ENCODE measurements at places on chromosomes 5 and 9.

- DNase-seq = no peak
These were observed 26.7 kb downstream of the PWWP2A start for GRCh38 chr5:160092514-160092913.

DNA sequence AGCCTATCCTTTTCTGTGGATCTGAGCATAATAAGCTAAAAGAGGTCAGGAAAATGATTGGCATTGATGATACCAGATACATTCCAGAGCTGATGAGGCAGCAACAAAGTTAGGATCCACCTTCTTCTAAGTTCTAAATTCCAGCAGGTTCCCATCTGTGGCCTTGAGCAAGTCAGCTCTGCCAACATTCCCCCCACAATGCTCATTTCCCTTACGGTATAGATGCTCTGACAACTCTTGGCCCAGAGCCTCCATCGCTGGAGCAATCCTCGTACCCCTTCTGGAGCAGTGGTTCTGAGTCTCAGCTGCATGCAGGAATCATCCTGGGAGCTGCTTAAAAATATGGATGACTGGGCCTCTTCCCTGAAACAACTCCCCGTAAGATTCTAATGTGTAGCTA, 78.1 kb downstream of the MED27 start:
- no peak for DNase-seq

DNA sequence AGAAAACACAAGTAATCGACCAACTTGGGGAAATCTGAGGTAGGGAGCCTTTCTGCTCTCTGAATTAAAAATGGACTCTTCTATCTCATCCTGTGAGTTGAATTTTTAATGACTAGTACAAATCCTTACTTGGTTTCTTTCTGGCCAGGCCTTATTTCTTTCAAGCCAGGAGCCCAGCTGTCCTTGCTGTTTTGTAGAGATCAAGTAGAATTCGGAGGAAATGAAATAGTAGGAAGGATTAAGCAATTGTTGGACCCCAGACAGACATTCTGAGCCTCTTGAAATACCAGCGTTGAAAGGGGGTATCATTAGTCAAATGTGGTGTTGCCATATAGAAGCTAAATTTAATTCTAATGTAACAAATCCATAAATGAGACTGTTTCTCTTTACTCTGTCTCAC, 53.7 kb upstream of the SMIM15 start:
- no peak for DNase-seq

GRCh38 chr5:109863752-109864151, 174.0 kb downstream of the MAN2A1 start:
- DNase-seq = no peak

DNA sequence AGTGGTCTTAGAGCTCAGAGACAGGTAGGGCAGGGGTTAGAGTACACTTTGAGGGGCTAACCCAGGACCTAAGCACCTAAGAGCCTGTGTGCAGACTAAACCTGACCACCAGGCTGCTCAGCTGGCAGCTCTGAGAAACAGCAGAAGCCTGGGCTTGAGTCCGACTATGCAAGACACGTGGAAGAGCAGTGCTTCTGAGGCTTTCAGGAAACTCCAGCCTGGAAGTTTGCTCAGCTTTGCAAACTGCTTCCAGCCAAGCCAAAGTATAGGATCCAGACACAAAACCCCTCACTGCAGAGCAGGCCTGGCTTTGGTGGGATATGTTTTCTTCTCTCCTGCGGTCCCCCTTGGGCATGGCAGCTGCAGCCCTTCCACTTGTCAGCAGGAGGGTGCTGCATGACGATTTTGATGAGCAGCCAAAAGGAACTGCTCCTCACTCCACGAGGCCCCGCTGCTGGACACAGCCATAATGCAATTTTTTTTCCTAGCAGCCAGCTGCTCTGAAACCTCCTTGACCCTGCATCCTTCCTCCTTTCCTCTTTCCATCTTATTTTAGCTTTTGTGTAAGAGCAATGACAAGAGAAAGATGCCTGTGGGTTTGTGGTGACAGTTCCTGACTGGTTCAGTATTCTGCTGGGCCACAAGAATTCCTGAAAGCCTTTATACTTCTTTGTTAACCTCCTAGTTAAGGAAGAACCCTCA, 123.1 kb downstream of the LIFR start:
- DNase-seq = no peak

DNA sequence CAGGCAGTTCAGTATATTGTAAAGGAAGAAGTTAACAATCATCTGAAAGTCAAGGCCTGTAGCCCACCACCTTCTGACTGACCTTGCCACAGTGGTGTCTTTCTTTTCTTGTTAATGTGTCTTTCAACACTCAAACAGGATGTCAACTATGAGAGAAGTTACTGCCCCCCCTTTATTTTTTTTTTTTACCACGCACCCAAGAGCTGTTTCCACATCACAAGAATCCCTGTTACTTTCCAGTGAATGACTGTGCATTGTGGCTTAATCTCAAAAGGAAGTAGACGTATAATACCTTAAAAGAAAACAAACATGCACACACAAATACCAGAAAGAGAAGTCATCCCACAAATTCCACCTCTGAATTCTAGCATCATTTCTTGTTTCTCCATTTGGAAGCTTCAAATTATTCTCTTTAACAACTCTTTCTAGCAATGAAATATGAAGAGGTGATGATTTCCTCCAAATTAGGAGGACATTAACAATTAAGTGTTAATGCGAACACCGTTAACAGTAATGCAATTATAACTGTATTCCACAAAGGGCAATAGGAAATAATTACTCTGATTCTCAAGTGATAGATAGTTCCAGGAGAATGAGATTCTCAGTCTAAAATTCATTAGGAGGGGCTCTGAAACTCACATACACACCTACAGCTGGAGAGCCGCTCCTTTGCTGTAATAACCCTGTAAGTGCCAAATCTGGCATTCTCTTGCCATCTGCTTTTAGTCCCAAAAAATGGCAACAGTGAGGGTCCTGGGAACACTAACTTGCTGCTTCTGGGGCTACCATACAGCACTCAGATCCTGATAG, 201.0 kb downstream of the EFNA5 start:
- no peak for DNase-seq

DNA sequence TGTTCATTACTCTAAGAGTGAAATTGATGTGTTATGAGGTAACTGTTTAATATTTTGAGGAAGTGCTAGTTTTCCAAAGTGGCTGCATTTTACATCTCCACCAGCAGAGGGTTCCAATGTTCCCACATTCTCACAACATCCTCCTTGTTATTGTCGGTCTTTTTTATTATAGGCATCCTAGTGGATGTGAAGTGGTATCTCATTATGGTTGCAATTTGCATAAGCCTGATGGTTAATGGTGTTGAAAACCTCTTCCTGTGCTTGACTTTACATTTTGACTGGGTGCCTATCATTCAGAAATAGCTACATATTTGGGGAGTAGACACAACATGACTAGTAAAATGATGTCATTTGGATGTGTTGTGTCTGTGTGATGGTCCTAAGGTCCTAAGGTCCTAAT, 143.6 kb downstream of the MRPS30 start:
- DNase-seq = no peak

DNA sequence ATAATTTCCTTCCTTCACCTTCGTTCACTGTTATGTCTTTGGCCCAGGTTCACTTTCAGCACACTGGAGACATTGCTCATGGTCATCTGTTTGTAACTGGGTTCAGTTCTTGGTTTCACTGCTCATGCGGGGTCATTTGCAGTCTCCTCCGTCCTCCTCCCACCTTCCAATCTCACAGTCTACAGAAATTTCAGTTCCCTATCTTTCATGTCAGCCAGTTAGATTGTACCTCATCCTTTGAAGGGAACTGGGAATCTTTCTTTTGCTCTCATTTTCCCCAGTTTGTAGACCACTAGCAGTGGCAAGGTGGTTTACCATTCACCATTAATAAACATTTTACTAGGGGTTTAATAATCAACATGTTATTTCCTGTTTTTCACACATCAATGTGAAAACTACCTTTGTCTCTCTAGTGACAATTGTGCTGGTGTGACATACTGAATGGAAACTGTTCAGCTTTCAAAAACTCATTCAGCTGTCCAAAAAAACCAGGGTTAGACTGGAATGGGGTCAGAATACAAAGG, 100.9 kb upstream of the IL6ST start:
- DNase-seq = no peak

DNA sequence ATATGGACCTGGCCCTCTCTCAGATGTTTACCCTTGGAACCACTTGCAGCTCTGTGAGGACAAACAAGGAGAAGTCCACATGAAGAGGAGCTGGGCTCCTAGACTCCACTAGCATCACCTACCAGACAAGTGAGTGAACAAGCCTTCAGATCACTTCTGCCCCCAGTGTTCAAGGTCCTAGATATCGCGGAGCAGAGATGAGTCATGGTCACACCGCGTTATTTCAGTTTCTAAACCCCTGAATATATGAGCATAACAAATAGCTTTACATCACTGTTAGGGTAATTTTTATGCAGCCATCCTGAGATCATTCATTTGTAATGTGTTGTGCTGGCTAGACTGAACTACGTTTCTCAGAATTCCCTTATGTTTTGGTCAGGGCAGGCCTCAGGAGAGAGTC, 77.0 kb upstream of the DAP start:
- DNase-seq = no peak

GRCh38 chr5:19987612-19988361, at the start of gene CDH18:
Gene CDH18 (minus strand): TSS chr5:19988200. CDS start chr5:19838986, 149,214 bp downstream.
- no peak for DNase-seq

DNA sequence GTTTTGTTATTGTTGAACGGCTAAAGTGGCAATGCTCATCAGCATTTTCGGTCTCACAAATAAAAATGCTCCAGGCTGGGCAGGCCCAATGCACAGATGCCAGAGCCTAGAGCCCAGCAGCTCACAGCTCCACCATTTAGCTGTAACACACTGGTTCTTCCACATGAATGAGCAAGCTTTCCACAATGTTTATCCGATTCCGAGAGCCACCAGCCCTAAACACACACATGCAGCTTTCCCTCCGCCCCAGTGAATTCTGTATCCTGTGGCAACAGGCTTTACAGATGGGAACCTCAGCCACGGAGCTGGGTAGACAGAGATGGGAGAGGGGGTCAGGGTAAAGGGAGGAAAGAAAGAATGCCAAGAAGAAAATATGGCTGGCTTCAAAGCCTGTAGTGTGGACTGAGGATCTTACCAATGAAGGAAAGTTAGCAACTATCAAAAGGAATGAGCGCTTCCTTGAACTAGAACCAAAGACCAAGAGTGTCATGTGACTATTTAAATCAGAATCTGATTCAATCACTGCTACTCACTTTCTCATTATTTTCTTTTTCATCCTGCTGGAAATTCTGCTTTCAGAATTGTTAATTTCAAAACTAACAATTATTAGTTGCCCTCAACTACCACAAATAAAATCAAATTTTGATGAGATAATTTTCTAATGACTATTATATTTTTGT, 77.1 kb downstream of the MRPS27 start:
- DNase-seq = no peak

DNA sequence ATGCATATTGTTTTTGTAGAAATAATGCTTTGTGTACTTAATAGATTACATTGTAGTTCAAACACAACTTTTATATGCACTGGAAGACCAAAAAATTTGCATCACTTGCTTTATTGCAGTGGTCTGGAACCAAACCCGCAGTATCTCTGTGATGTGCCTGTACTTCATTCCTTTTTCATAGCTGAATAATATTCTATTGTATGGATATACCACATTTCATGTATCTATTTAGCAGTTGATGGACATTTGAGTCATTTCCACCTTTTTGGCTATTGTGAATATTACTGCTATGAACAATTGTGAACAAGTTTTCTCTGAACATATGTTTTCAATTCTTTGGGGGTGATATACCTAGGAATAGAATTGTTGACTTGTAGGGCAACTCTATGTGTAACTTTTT, 40.1 kb downstream of the ITGA1 start:
- DNase-seq = no peak

GRCh38 chr5:115402092-115402491, 105.6 kb upstream of the CCDC112 start:
- no peak for DNase-seq

- no peak for DNase-seq
These were observed 12.7 kb upstream of the THG1L start for GRCh38 chr5:157718519-157718918.

DNA sequence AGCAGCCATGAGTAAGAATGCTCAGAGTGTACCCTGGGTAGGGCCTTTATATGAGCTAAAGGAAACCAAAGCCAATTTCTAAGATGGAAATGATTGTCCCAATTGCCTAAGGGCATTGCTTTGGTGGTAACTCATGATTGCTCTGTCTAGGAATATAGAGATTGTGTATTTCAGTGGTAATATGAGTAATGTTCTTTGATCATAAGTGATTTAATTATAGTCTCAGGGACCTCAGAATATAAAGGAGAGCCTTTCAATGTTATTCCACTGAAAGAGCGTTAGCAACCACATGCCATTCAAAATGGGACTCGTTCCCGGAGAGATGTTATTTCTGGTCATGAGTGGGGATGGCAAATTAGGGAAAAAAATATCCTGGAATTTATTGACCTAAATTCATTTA, 340.5 kb downstream of the ARHGEF28 start:
- no peak for DNase-seq

- DNase-seq = no peak
These were observed 1.8 kb upstream of the ENTPD2 start for GRCh38 chr9:137055385-137056364.

- DNase-seq = no peak
These were observed 37.8 kb downstream of the FAM78A start for GRCh38 chr9:131238402-131239021.

DNA sequence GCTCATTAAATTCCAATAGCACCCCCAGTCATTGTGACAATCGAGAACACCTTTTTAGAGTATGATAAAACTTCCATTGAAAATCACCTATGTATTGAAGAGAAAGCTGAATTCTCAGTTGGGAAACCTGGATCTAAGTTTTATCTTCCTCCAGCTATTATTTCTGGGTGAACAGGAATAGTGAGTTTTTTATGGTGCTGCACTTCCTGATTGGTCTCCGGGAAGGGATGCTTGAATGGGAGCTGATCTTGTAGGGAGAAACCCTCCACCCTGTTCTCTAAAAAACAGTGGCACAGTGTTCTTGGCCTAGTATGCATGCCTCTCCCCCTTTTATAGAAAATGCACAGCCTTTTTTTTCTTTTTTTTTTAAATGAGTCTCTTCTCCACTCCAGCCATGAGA, 112.2 kb downstream of the ACTBL2 start:
- DNase-seq = no peak

- DNase-seq = no peak
These were observed at the start of gene NME5 for GRCh38 chr5:138138949-138139780. Gene NME5 (minus strand): TSS chr5:138139428. CDS start chr5:138138780, 648 bp downstream.

DNA sequence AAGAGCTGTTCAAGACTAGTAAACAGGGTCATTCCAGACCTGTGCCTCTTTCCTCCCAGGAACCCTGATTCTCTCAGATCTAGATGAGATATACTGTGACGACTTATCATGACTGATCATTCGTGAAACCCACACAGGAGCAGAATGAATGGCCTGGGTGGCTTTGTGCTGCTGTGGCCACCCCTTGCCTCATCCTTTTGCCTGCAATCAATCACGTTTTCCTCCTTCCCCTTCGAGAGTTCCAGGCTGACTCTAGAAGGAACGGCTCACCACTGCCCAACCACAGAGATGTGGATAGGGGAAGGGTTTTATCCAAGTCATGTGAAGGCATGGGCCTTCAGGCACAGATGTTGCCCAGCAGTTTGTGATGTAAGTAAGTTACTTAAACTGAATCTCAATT, 5.8 kb downstream of the ANXA6 start:
- no peak for DNase-seq

GRCh38 chr9:127124111-127124531, 1.7 kb upstream of the ANGPTL2 start:
- no peak for DNase-seq

Data from esophagus squamous epithelium (tissue), 5 donors.